ENCODE measurements at places on chromosomes 7 and 10. TPM values are rescaled to one million over a fixed set of nuclear protein-coding genes. Genes with fewer than 3 reads are reported as not detected.

GRCh38 chr7:36597090-36597773 is 127.1 kb downstream of the AOAH start:
- no peak overlapping the region for H3K27ac ChIP-seq
- H3K4me1 ChIP-seq, result no peaks in the 10 kb centered on the region
- no peak overlapping the region for H3K4me3 ChIP-seq
- DNase-seq, result no peak
- H3K27me3 ChIP-seq, result no peaks in the 10 kb centered on the region

The SPDYE5 gene
- not detected for total RNA-seq

The CALY gene
- 0.98 TPM for total RNA-seq

GRCh38 chr7:111438369-111439289 is 123.7 kb downstream of the IMMP2L start:
- DNase-seq, result no peak
- no peak overlapping the region for H3K4me3 ChIP-seq
- no peak overlapping the region for H3K27ac ChIP-seq
- H3K27me3 ChIP-seq, result no peaks in the 10 kb centered on the region

The PAPOLB gene
- 0.28 TPM for total RNA-seq
